Activated CD4-positive, alpha-beta T cell treated with anti-CD3 and anti-CD28 coated beads, Interleukin-2, amount 10 ng/mL, durations not matched to agents 7 days and 5 days (primary cell): ENCODE measurements at places on chromosomes 13 and 19. TPM values are rescaled to one million over a fixed set of nuclear protein-coding genes. Genes with fewer than 3 reads are reported as not detected.

LCP1 gene
- 1,260 TPM for total RNA-seq

GRCh38 chr13:46178821-46179220, 3.2 kb downstream of the LCP1 start:
- H3K36me3 ChIP-seq = peaks cover 73% of the 10 kb centered on the region
- H3K27ac ChIP-seq = peak overlapping the region; percentile 98
- H3K4me1 ChIP-seq = peaks cover 64% of the 10 kb centered on the region
- H3K27me3 ChIP-seq = no peaks in the 10 kb centered on the region
- H3K4me3 ChIP-seq = peak overlapping the region; percentile 93

GRCh38 chr19:14102756-14103155, 12.2 kb upstream of the SAMD1 start:
- DNase-seq = no peak
- H3K27ac ChIP-seq = no peak overlapping the region
- H3K4me3 ChIP-seq = no peak overlapping the region
- H3K27me3 ChIP-seq = no peaks in the 10 kb centered on the region
- peaks cover 12% of the 10 kb centered on the region for H3K36me3 ChIP-seq
- peaks cover 3% of the 10 kb centered on the region for H3K4me1 ChIP-seq

GRCh38 chr13:47146136-47146535, 249.3 kb upstream of the HTR2A start:
- no peak overlapping the region for H3K4me3 ChIP-seq
- H3K36me3 ChIP-seq = no peaks in the 10 kb centered on the region
- H3K4me1 ChIP-seq = peaks cover 2% of the 10 kb centered on the region
- H3K27ac ChIP-seq = no peak overlapping the region
- DNase-seq = no peak
- H3K27me3 ChIP-seq = peaks cover 12% of the 10 kb centered on the region

NXNL1 gene
- not detected for total RNA-seq

GRCh38 chr13:70568571-70568970, 460.3 kb upstream of the KLHL1 start:
- H3K27ac ChIP-seq = no peak overlapping the region
- no peaks in the 10 kb centered on the region for H3K36me3 ChIP-seq
- H3K4me1 ChIP-seq = no peaks in the 10 kb centered on the region
- H3K27me3 ChIP-seq = no peaks in the 10 kb centered on the region
- H3K4me3 ChIP-seq = no peak overlapping the region

DNA sequence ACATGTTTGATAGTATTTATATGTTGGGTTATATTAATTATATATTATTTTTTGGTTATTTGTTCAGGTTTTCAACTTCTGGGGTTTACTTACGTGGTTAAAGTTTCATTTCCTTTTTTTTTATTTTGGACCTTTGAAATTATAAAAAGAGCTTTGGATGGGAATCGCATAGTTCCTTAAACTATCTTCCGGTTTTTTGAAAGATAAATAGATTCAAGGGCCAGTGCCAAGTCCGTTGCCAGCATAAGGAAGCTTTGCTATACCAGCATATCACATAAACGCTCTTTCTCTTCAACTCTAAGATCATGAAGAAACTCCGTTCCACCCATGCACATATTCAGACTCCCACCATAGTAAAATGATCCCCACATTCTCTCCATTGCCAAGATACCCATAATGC, 7.4 kb upstream of the OXGR1 start:
- H3K4me3 ChIP-seq = no peak overlapping the region
- peaks cover 7% of the 10 kb centered on the region for H3K27me3 ChIP-seq
- no peak overlapping the region for H3K27ac ChIP-seq
- H3K36me3 ChIP-seq = no peaks in the 10 kb centered on the region

GRCh38 chr19:11377237-11377636, 2.8 kb downstream of the SWSAP1 start:
- peak overlapping the region; percentile 47 for H3K4me3 ChIP-seq
- DNase-seq = peak; percentile 47
- peaks cover 4% of the 10 kb centered on the region for H3K27me3 ChIP-seq
- H3K27ac ChIP-seq = peak overlapping the region; percentile 82

DNA sequence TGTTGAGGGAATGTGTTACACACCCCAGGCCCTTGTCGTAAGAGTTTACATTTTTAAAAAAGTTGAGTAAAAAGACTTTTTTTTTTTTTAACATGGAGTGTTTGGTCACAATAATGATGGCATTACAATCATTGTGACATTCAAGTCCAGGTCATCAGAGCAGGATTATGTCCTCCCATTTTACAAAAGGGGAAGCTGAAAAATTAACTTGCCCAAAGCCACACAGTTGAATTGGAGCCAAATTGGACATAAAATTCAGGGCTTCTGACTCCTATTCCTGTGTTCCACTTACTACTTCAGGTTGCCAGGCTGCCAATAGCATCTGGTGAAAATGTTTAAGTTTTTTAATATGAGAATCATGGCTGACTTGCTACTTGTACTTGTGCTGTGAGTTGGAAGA, 49.3 kb downstream of the DLEU7 start:
- no peaks in the 10 kb centered on the region for H3K27me3 ChIP-seq
- H3K36me3 ChIP-seq = no peaks in the 10 kb centered on the region
- DNase-seq = no peak
- peaks cover 2% of the 10 kb centered on the region for H3K4me1 ChIP-seq
- H3K4me3 ChIP-seq = no peak overlapping the region

ZNF135 gene
- total RNA-seq = 0.77 TPM

DNA sequence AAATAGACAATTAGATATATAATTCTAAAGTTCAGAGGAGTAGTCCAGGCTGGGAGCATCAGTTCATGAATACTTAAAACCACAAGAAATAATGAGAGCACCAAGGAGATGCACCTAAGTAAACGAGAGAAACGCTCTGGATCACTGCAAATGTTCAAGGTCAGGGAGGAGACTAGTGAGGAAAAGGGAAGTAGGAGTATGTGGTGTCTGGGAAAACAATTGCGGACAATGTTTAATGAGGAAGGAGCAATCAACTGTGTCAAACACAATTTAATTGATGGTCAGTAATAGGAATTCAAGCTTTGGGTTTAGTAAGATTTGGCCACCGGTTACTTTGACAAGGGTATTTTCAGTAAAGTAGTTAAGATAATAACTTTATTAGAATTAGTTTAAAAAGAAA, 652.2 kb downstream of the DACH1 start:
- no peaks in the 10 kb centered on the region for H3K4me1 ChIP-seq
- no peak for DNase-seq
- no peak overlapping the region for H3K27ac ChIP-seq
- no peaks in the 10 kb centered on the region for H3K36me3 ChIP-seq

GRCh38 chr19:7910321-7911161, 4.1 kb upstream of the TGFBR3L start:
- H3K36me3 ChIP-seq = peaks cover 12% of the 10 kb centered on the region
- no peak overlapping the region for H3K27ac ChIP-seq
- peaks cover 9% of the 10 kb centered on the region for H3K27me3 ChIP-seq
- peaks cover 14% of the 10 kb centered on the region for H3K4me1 ChIP-seq
- DNase-seq = no peak

WDR87 gene
- total RNA-seq = not detected

LGALS14 gene
- total RNA-seq = not detected
